ENCODE measurements at places on chromosomes 2 and 18.
A peak's percentile ranks its signal among the peaks of the same experiment; 100 is the strongest.

DNA sequence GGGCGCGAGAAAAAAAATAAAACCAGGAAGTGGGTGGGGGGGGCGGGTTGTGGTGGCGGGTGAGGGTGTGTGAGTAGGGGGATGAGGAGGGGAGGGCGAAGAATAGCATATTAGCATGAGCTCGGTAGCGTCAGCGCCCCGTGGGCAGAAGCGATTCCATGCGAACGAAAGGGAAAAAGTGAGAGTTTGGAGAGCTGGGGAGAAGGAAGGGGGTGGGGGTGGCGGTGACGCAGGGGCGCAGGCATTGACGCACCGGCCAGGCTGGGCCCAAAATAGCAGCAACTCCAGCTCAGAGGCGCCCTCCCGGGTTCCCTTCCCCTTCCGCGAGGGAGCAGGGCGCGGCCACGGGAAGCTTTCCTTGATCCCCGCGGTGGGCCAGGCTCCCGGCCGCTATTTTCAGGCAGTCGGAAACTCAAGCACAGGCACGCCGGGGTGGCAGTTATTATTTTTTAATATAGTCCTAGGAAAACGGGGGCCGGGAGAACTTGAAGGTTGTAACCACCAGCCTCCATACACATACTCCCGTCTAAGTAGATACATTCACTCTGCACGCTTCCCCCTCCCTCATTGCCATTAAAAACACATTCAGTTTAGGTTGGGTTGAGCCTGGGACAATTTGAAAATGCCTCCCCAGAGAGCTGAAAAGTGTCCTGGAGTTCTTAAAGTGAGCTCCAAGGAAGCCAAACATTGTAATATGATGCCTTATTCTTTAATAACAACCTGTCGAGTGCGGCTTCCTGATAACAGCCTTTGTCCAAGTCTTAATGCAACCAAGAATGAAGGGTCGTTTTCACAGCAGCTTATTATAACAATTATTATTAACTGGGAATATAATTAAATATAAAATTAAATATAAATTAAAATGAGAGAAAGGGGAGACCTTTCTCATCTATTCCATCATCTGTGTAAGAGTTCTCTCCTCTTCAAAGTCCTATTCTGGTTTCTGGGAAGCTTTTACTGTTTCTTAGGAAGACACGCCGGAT lies 2.3 kb upstream of the NR4A2 start:
- peak; percentile 91 for DNase-seq

DNA sequence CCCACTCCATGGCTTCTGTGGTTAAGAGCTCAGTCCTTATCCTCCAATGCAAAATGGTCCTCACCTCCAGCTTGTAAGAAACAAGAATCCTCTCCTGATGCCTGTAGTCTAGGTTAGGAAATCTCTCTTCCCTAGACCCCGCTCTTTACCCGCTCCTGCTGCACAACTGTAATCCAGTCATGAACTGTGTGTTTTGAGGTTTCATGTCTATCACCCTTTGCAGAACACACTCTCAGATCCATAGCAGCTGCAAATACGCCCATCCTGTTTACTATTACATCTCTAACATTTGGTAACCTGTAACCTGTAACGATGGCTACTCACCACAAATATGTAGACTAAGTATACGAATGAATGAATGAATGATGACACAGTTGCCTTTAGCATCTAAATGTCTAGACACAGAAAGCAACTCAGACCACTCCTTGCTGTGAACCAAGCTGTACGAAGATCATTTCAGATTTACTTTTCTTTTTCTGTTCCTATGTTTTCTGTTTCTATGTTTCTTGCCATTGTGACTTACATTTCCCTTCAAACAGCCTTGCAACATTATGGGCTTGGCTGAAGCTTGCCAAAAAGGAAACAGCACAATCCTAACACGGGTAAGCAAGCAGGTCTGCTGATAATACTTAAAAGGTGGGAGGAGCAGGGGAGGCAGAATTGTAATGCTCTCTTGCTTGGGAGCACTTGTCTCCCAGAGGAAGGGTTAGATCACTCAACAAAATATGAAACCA lies 53.7 kb downstream of the EPHA4 start:
- peak; percentile 93 for DNase-seq

- DNase-seq, result no peak
Measured at GRCh38 chr2:211623096-211623495, 915.5 kb downstream of the ERBB4 start.

- no peak for DNase-seq
Measured at GRCh38 chr2:85234868-85235267, 92.9 kb downstream of the TGOLN2 start.

DNA sequence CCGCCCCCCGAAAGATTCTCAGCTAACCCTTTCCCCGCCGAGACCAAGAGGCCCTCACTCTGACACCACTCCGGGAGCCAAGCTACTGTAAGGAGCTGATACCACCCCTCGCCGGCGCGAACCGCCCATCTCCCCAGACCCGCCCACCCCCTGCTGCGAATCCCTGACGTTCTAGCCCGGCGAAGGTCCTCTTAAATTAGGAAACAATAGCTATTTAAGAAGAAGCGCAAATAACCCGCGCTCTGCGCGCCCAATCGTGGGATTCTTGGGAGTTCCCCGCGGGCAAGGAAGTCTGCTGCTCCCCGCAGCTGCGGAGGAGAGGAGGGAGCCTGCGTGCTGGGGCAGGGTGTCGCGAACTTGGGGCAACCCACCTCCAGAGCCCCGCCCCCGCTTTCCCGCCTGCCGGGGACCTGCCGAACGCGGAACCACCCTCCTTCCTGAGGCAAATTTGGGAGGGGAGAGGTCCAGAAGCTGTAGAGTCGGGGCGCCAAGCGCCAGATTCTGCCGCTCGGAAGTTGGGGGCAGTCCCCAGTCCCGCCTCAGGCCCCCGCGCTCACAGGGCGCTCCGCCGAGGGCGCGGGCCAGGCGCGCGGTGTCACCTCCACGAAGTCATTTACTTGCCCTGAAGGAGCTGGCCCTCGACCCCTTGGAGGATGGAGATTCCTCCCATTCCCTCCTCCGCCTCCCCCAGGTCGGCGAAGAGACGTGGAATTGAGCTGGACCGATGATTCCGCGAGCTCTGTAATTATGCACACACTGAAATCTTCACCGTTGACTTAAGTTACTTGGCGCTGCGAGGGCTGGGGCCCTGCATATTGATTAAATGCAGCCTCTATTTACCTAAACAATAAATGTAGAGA lies 8.4 kb upstream of the SP9 start:
- DNase-seq, result no peak

DNA sequence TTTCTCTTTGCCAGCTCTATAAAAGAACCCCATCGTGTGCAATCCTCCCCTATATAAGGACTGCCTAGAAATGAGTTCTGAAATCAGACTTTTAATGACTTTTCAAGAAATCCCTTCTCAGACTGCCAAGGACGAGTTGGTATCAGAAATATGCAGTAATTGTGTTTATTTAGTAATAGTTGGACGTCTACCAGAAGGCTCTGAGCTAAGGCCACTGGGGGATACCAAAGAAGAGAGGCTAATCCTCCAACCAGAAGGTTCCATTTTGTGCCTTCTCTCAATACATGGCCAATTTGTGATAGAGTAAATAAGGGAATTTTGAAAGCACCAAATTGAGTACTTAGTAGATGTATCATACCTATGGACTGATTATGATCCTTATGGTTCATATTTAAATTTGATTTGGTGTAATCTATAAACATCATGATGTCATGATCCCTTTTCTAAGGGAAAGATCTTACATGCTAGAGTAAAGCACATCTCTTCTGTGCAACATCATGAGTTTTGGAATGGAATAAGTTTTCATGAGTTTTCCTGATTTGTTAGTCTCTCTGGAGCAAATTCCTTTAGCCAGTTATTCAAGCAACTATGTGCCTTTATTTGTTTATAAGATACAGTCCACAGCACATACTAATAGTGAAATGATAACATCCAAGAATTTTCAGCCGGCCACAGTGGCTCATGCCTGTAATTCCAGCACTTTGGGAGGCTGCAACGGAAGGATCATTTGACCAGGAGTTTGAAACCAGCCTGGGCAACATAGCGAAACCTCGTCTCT lies 82.2 kb upstream of the LTBP1 start:
- DNase-seq, result peak; percentile 79

- no peak for DNase-seq
Measured at GRCh38 chr2:236601316-236602202, 31.9 kb downstream of the ACKR3 start.

DNA sequence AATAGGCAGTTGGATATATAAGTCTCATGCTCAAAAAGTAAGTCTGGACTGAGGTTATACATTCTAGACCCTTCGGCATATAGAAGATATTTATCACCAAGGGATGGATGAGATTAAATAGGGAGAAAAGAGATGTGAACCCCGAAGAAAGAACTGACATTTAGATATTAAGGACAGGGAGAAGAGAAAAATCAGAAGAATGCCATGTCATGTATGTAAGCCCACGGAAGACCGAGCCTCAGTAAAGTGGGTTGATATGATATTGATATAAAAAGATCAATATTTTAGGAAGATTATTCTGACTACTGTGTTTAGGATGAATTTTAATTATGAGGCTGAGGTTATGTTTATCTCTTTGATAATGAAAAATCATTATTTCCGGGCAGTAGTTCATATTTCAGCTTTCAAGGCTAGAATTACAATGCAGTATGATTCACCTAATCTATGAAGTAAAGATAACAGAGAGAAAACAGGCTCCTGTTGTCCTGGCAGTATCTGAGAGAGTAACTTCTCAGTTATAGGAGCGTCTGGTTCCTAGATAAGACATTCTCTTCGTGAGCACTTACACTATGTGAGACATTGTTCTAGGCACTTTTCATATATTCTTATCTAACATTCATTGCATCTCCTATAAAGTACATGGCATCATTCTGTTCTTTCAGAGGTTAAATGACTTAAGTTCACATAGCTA lies 83.0 kb downstream of the UBR3 start:
- peak; percentile 55 for DNase-seq

GRCh38 chr2:173770947-173771678 lies 194.1 kb downstream of the SP3 start:
- no peak for DNase-seq

DNA sequence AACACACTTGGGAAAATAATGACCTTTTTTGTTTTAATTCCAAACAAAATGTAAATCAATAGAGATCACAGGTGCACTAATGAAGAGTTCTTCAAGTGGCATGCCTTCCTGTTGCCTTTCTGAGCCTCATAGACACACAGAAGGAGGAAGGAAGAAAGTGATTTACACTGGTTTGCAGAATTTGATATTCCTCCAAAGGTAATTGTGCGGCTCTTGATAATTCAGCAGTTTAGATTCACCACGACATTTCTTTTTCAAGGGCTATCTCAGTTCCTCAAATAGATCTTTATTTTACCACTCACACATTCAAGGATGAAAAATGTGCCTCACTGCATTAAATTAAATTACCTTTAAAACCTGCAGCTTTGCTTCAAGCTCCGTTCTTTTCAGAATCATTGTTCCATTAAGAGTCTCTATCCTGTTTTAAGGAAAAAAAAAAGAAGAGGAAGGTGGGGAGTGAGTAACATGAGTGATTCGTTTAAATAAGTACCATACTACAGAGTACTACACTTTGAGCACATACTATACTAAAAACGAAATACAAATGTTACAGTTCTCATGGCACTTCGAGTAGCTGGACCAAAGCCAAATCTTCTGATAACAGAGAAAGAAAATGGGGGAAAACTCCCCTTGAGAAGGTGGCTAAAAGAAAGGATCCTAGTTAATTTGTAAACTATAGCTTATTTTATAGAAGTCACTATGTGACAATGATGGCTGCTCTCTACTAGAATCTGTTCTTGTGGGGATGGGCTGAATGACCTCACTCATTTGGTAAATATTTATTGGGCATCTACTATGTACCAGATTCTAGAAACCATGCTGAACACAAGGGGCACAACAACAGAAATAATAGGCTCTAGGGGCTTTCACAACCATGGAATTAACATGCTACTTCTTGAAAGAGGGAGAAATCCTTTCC lies 16.6 kb downstream of the CYTIP start:
- DNase-seq, result no peak

GRCh38 chr2:239351687-239352086 lies 49.1 kb downstream of the HDAC4 start:
- DNase-seq, result no peak

DNA sequence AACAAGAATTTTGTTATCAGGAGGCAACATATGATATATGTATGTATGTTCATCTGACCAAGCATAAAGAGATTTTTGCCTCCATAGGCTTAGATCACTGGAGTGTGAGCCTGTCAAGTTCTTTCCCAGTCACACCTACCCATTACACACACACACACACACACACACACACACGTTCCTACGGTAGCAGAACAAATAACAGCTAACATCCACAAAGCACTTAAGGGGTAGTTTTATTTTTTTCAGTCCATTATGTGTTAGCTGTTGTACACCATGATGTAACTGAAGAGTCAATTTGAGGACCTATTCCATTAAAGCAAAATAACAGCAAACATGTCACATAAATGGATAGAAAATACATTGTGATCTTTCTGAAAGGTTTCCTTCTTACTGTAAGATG lies 39.5 kb downstream of the UGP2 start:
- no peak for DNase-seq

DNA sequence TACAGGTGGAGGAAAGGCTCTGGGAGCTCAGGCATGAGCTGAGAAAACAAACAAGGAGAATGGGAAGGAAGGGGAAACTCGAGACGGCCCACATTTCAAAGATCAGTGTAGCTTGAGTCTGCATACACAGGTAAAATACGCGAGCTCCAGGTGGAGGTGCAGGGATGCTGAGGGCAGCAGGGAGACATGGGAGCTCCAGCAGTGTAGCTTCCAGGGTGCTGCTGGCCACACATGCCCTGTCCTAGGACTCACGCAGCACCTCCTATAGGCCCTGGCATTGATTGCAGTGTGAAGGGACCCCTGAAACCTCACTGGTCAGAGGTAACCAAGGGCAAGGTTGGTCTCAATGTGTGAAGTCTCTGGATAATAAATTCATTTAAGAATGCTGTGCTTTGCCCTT lies 362.8 kb upstream of the HS6ST1 start:
- DNase-seq, result no peak

GRCh38 chr18:46728219-46728930 lies 28.5 kb downstream of the ST8SIA5 start:
- DNase-seq, result no peak

- peak; percentile 61 for DNase-seq
Measured at GRCh38 chr2:121944072-121944831, 188.8 kb downstream of the TSN start.

DNA sequence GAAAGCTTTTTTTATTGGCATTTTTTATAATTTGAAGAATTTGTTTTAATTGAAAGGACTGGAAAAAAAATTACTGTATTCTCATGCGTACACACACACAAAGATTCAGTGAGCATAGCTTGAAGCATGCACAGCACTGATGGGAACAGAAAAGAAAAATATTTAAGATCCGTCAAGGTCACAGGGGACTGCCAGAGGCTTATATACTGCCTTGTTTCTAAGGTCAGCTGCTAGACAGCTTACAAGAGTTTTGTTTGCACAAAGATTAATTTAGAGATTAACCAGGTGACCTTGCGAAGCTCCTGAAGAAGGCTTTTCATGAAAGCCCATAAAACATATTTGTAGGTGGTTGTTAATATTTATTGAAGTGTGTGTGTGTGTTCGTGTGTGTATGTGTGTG lies 396.3 kb downstream of the TRIB2 start:
- no peak for DNase-seq

DNA sequence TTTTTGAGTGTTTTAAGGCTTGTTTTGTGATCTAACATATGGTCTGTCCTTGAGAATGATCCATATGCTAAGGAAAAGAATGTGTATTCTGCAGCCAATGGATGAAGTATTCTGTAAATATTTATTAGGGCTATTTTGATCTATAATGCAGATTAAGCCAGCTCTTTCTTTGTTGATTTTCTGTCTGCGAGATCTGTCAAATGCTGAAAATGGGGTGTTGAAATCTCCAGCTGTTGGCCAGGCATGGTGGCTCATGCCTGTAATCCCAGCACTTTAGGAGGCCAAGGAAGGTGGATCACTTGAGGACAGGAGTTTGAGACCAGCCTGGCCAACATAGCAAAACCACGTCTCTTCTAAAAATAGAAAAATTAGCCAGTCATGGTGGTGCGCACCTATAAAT lies 132.7 kb downstream of the DIS3L2 start:
- no peak for DNase-seq

All from iris pigment epithelial cell (primary cell).